Gastroesophageal sphincter (tissue), 4 donors: ENCODE measurements at places on chromosomes 16 and 17. TPM values are rescaled to one million over a fixed set of nuclear protein-coding genes. Genes with fewer than 3 reads are reported as not detected.
A peak's percentile ranks its signal among the peaks of the same experiment; 100 is the strongest.

LRRC37A gene
- total RNA-seq, result 3.2 TPM

EFTUD2 gene
- 45.1 TPM for total RNA-seq

KLHL10 gene
- total RNA-seq, result 0.67 TPM

B3GNT9 gene
- total RNA-seq, result 21.0 TPM

IGFALS gene
- 1.1 TPM for total RNA-seq

SRL gene
- 3.4 TPM for total RNA-seq

DNA sequence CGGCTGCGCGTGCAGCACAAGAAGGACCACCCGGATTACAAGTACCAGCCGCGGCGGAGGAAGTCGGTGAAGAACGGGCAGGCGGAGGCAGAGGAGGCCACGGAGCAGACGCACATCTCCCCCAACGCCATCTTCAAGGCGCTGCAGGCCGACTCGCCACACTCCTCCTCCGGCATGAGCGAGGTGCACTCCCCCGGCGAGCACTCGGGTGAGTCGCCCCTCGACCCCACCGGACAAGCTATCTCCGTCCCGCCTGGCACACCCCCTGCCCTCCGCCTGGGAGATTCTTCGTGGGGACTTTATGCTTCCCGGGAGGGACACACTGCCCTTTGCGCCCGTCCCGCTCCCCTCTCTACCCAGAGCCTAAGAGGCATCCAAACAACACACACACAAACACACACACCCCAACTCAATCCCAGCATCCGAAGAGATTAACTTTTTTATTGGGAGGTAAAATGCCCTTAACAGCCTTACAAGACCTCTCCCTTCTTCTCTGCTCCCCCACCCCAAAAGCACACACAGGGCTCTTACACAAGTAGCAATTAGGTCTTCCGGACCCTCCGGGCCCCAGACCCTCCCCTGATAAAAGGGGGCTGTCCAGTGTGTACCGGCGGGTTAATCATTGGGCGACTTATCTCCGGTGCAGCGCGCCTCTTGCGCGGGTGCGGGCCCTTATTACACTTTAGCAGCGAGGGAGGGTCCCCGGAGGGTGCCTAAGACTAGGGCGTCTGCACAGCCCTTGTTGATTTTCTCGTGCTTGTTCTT lies 2.1 kb downstream of the SOX9 start:
- ATAC-seq, result no peak

DNA sequence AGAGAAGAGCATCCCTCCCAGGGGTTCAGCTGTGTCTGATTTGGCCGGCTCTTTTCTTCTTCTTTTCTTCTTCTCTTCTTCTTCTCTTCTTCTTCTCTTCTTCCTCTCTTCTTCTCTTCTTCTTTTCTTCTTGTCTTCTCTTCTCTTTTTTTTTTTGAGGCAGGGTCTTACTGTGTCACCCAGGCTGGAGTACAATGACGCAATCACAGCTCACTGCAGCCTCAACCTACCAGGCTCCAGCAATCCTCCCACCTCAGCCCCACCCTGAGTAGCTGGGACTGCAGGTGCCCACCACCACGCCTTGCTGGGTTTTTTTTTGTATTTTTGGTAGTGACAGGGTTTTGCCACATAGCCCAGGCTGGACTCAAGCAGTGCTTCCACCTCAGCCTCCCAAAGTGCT lies 266.0 kb downstream of the SNX29 start:
- ATAC-seq, result no peak

DNA sequence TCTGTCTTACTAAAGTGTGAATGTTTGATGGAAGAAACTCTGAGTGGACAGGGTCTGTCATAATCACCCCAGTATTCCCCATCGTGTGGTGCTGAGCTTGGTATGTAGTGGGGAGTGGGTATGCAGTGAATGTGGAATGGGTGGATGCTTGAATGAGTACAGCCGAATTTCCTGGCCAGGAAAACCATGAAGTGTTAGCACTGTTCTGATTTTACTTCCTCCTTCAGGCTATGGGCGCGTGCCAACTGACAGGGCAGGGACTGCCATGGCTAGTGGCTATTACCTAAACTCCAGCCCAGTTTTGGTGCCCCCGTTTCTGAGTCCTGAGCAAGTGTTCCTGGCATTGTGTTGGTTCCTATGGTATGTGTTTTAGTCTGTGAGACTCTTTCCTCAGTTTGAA lies 48.6 kb downstream of the PRKCA start:
- ATAC-seq, result no peak

GRCh38 chr16:31568577-31569359 lies 41.1 kb downstream of the AHSP start:
- ATAC-seq, result peak; percentile 22

- ATAC-seq, result no peak
Measured at GRCh38 chr16:57800200-57801097, 1.8 kb downstream of the KIFC3 start.

- peak; percentile 49 for ATAC-seq
Measured at GRCh38 chr17:41777157-41777573, 9.3 kb downstream of the JUP start.

- no peak for ATAC-seq
Measured at GRCh38 chr17:40112191-40112711, 9.5 kb upstream of the MSL1 start.

GRCh38 chr17:17494870-17495535 lies 1.2 kb downstream of the RASD1 start:
- ATAC-seq, result no peak

DNA sequence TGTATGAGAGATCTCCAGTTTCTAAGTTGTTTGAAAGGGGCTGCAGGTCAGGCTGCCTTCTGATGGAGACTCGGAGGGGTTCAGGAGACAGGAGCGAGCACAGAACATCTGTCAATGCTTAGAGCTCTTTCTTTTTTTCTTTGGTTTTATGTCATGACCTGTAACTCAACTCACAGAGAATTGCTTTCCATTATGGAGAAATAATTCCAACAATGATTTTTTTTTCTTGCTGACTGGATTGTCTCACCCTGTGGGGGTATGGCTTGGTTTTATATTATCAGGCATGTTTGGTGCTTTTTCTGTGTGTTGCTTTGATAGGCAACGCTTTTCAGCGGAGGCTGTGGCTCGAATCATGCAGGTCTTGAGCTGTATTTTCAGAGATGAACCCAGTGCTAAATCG lies 10.7 kb upstream of the KCNJ2 start:
- ATAC-seq, result no peak

- peak; percentile 59 for ATAC-seq
Measured at GRCh38 chr16:22813948-22814710, at the start of gene HS3ST2. HS3ST2 (plus strand) TSS chr16:22814162; CDS start chr16:22814611, 449 bp downstream.

- no peak for ATAC-seq
Measured at GRCh38 chr17:82092628-82092994, 5.4 kb downstream of the FASN start.

DNA sequence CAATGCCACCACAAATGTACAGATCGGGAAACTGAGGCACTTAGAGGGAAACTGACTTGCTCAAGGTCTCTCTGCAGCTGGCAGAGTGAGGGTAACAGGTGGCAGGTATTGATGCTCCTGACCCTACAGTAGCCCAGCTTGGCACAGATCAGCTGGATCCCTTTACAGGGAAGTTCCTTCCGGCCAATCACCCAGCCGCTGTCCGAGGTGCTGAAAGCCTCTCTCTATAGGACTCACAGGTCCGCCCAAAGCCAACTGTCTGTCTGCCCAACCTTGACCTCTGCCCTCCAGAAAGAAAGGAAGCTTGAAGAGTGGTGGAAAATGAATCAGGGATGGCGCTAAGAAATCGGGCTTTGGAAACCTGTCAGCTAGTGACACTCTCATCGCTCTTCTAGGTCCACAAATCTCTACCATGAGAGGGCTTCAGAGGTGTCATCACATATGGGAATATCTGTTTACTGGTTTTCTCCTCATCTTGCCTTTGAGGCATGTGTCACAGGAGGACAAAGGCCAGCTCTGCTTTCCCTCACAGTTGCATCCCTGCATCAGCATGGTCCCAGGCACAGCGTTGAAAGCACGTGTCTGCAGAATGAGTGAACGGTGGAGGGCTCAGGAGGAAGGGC lies 246.2 kb downstream of the KATNIP start:
- ATAC-seq, result no peak

- ATAC-seq, result no peak
Measured at GRCh38 chr17:13073018-13073417, 55.2 kb upstream of the ELAC2 start.

DNA sequence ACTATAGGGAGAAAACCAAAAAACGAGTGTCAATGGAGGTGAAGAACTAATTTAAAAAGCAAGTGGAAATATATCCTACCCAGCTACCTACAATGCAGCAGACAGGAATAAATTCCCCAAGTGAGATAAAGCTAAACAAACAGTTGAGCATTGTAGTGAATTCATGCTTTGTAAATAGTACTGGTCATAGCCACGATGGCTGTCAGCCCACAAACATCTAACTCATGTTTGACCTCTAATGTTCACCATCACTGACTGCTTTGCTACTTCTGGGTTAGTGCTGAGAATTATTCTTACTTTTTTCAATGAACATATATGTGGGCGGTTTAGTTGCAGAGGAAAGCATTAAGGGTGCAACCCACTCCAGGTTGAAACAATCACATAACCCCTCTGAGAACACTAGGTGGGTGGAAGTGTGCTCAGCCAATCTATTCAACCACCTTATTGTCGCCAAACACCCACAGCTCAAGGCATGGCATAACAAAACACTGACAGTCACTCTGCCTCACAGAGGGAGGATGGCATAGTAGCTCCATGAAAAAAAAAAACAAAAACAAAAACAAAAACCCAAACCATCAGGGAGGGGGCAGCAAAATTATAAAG lies 264.1 kb downstream of the ZFHX3 start:
- ATAC-seq, result no peak

DNA sequence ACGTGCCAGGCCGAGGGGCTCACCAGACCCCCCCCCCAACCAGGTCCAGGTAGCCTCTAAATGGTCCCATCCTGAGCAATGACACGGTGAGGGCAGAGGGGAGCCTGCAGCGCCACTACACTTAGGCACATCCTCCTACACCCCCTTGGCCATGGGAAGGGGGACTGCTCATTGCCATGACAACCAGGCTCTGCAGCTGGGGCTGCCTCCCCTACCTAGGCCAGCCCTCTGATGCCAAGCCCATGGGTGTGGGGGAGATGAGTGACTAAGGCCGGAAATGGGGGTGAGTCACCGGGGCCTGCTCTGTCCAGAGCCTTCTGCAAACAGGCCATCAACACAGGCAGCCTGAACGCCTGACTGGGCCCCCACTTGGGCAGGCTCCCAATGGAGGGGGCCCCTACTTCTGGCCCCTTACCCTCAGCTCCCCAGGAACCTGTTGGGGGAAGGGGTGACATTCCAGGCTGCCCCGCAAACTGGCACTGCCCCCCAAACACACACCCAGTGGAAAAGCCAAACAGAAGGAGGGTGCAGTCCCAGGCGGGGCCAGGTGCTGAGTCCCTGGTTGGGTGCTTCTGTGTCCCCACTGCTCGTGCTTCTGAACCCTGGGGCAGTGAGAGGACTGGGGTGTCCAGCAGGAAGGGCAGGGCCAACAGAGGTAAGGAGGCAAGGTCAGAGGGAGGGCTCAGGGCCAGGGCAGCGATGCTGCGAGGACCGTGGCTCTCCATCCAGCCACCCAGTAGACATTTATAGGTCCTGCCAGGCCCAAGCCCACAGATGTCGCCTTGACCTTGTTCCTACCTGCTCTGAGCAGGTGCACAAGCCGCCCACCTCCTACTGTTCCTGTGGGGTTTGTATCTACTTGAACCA lies 8.2 kb downstream of the PLCD3 start:
- peak; percentile 77 for ATAC-seq

- peak; percentile 11 for ATAC-seq
Measured at GRCh38 chr17:36657763-36658490, 56.5 kb downstream of the MRM1 start.

- ATAC-seq, result no peak
Measured at GRCh38 chr16:52837251-52837650, 215.4 kb downstream of the CHD9NB start.

DNA sequence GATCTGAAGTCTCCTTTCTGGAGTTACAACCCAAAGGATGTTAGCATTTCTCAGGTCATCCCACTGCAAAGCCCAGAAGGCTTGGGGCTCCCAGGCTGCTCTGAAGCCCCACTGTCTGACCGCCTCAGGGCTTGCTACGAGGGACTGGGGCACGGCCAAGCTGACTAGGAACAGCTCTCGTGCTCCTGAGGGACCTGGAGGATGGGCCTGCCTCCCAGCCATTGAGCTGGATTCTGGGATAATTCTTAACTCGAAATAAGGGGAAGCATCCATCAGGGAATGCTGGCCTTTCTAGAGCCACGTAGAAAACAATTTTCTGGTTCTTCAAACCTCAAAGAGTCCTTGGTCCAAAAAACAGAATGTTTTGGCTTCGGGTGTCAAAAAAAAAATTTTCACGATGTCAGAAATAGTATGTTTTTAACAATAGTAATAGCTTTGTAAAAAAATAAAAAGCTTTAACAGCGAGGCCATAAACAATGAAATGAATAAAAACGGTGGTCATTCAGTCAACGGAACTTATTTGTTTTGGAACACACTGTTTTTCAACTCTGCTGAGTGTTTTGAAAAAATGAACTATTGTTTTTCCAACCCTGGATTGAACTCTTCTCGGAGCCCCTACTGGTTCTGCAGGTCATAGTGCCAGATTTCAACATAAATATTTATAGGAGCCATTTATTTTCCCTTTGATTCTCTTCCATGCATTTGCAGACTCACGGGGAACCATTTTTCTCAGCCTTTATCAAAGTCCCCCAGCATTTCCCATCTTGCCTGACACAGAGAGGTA lies 16.4 kb upstream of the HERPUD1 start:
- no peak for ATAC-seq

GRCh38 chr16:17225541-17225940 lies 245.2 kb downstream of the XYLT1 start:
- no peak for ATAC-seq

DNA sequence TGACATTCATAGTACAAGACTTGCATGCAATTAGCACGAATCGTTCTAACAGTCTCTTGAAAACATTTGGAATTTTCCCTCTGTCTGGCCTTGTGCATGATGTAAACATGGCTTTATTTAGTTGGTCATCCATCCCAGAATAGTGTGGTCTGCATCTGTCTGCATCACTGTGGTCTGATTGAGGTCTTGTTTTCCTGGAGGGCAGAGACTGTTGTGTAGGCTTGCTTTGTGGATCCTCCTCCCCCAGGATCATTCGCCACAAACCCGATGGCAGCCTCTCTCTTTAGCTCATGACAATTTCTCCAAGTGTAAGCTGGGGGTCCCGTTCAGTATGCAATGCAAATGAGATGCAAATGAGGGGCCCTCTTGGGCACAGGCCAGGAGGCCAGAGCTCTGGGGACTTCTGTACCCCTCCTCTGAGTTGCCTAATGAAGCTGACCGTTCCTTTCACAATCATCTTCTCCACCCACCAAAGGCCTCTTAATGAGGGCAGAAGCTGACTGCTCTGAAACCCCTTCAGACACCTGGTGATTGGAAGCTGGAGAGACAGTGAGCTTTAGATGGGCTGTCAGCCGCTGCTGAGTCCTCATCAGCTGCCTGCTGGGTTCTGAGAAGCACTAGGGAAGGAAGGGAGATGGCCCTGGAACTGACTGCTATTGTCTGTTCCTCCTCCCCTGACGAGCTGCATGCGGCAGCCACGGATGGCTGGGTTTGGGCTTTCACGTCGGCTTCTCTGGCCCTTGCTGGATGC lies 201.2 kb upstream of the CACNG3 start:
- ATAC-seq, result no peak
